Activated T-helper 1 cell treated with anti-CD3 and anti-CD28 coated beads, Interleukin-12 subunit alpha, Interleukin-12 subunit beta, Interleukin-2, Interleukin-4 antibody, amounts not matched to agents 30 ng/mL and 10 ng/mL and 1 ng/mL, durations not matched to agents 14 hours and 24 hours and 36 hours (primary cell): ENCODE measurements at places on chromosomes 7 and 10.

DNA sequence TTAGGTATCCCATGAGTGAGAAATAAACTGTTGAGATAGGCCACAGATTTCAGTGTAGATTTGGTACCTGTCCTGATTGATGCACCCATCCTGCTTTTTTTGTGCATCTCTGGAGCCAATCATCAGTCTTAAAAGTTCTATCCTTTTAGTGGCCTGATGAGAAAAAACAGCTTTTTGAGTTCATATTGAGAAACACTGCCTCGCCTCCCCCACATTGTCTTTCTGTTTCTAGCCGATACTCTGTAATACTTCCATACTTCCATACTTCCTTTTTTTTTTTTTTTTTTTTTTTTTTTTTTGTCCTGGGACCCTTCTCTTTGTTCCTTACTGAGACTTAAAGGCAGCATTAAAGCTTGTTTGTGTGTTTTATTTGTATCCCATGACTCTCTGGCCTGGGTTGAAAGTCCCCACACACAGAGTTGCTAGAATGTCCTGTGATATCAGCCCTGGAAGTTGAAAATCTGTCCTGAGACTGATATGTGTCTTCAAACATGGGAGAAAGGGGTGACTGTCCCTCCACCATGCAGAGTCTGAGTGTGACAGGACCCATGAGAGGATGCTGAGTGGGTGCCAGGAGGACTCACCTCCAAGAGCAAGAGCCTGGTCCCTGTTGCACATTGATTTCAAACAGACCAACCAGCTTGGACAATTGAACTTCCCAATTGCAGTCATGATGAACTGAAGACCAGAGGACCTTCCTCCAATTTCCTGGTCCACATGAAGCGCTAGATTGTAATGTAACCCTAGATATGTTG, 5.7 kb downstream of the ZNF22 start:
- DNase-seq, result no peak
- H3K36me3 ChIP-seq, result peaks cover 40% of the 10 kb centered on the region
- no peak overlapping the region for H3K27ac ChIP-seq
- H3K27me3 ChIP-seq, result no peaks in the 10 kb centered on the region

GRCh38 chr7:36677769-36678437, 46.4 kb downstream of the AOAH start:
- peaks cover 56% of the 10 kb centered on the region for H3K4me1 ChIP-seq
- H3K27me3 ChIP-seq, result no peaks in the 10 kb centered on the region
- H3K4me3 ChIP-seq, result peak overlapping the region; percentile 67
- H3K27ac ChIP-seq, result peak overlapping the region; percentile 89
- H3K36me3 ChIP-seq, result peaks cover 6% of the 10 kb centered on the region

GRCh38 chr10:117921421-117921820, 125.3 kb downstream of the RAB11FIP2 start:
- H3K27me3 ChIP-seq, result peaks cover 3% of the 10 kb centered on the region
- H3K27ac ChIP-seq, result no peak overlapping the region
- no peak overlapping the region for H3K4me3 ChIP-seq
- no peaks in the 10 kb centered on the region for H3K4me1 ChIP-seq
- DNase-seq, result no peak

GRCh38 chr7:111654343-111654742, 92.1 kb upstream of the IMMP2L start:
- no peak overlapping the region for H3K27ac ChIP-seq
- H3K27me3 ChIP-seq, result no peaks in the 10 kb centered on the region
- no peak for DNase-seq
- no peaks in the 10 kb centered on the region for H3K36me3 ChIP-seq

- peaks cover 66% of the 10 kb centered on the region for H3K36me3 ChIP-seq
- H3K4me1 ChIP-seq, result peaks cover 82% of the 10 kb centered on the region
- H3K27ac ChIP-seq, result no peak overlapping the region
- no peak for DNase-seq
- H3K4me3 ChIP-seq, result no peak overlapping the region
- H3K27me3 ChIP-seq, result no peaks in the 10 kb centered on the region
Measured at GRCh38 chr10:17651896-17652295, 7.9 kb downstream of the STAM start.

DNA sequence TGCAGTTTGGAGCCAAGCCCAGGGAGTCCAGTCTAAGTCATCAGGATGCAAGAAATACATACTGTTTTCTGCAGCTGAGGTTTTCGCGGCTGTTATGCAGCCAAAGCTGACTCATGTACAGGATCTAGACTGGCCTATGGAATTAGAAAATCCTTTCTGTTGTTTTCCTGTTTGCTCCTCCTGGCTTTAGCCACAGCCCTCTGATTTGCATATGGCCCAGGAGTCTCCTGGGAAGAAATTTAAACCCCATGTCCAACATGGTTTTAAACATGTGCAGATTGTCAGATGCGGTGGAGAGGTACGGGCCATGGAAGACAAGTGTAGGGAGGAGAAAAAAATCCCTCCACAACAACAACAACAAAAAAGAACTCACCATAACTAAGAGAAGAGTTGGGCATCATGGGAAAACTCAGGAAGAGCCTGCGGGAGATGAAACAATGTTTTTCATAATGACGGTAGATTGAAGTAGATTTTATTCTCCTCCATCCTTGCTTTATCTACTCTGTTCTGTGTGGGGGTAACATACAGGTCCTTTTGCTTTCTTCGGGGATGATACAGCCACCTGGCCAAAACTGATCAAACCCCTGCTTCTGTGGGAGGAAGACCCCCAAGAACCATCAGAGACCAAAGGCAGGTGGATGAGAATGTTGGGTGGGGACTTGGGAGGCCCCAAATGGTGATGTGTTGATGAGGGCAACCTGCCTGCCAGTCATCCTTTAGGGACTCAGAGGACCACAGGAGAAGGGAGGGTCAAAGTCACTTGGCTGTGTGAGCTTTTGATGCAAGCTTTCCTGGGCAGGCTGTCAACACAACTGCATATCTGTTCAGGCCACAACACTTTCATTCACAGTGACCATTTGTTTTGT, 29.8 kb upstream of the GNA12 start:
- DNase-seq, result no peak
- H3K4me3 ChIP-seq, result no peak overlapping the region
- H3K4me1 ChIP-seq, result peaks cover 57% of the 10 kb centered on the region
- H3K27me3 ChIP-seq, result peaks cover 2% of the 10 kb centered on the region
- no peaks in the 10 kb centered on the region for H3K36me3 ChIP-seq
- peak overlapping the region; percentile 79 for H3K27ac ChIP-seq
